ENCODE measurements at places on chromosomes 3 and 15.

DNA sequence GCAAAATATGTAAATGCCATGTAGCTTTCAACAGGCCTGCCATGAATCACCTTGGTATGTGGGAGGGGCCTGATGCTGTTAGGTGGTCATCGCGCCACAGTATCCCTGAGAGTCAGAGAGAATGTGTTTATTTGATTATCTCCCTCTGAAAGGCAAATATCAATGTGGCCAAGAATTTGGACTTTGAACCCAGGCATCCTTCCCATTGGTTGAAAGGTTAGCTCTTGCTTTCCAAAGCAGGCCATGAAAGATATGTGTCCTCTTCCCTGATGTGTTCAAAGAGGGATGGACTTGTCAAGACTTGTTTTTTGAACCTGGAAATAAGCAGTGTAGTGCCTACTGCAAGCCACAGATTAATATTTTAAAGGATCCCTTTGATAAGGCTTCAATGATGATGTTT, 36.7 kb downstream of the SRP14 start:
- peak; percentile 22 for DNase-seq

GRCh38 chr15:29270169-29270955, 740 bp upstream of the NSMCE3 start:
- DNase-seq = peak; percentile 32

GRCh38 chr3:32076566-32076965, 29.9 kb upstream of the GPD1L start:
- peak; percentile 42 for DNase-seq

- peak; percentile 26 for DNase-seq
These were observed 61.4 kb downstream of the FRMD4B start for GRCh38 chr3:69324362-69325025.

- DNase-seq = no peak
These were observed 101.9 kb upstream of the THBS1 start for GRCh38 chr15:39478996-39479395.

DNA sequence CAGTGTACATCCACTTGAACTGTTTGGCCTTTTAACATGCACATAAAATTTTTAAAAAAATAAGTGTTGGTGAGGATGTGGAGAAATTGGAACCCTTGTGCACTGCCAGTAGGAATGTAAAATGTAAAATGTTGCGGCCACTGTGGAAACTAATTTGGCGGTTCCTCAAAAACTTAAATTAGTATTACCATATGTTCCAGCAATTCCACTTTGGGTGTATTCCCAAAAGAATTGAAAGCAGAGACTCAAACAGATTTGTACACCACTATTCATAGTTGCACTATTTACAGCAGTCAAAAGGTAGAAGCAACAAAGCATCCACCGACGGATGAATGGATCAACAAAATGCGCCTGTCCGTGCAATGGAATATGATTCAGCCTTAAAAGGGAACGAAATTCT, 55.2 kb upstream of the SEC61A1 start:
- DNase-seq = peak; percentile 40

GRCh38 chr3:50639055-50639494, 22.1 kb downstream of the MAPKAPK3 start:
- peak; percentile 44 for DNase-seq

DNA sequence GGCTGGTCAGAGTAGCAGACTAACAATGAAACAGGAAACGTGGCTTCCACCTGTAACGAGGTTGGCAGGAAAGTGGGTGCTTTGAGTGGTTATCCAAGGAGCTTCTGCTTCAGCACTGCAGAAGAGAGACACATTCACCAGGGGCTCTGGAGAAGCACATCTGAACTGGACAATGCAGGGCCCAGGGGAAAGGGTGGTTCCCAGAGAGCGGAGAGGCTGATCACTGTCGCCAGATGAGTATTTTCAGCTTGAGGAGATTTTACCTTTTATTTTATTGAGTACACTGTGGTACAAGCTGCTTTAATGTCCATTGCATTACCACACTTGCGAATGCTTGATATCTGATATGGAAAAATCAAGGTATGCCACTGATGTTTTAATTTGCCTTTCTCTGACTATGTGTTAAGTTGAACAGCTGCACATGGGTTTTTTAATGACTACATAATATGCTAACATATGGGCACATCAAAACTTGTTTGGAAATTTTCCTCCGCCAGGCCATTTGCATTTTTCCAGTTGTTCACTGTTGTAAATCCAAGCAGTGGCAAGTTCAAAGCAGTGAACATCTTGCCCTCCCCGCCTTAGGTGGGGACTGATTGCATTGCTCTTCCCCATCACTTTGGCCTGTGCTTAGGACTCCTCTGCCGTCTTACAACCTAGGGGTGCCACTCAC, 52.1 kb downstream of the LRTM1 start:
- no peak for DNase-seq

DNA sequence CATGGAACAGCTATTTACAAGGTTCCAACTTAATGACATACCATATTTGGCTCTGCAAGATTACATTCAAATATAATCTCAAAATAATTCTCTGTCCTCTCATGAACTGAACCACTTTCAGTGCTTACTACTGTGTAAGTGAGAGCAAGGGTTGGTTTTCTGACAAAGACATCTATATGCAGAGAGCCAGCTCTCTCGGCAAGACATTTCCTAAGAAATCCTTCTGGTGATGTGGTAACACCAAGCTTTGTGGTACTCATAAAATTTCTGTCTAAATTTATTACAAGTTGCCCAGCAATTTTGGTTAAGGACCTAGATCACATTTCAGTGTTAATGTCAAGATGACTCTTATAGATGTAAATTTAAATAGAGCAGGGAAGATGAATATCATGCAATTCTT, 184.9 kb downstream of the GAP43 start:
- DNase-seq = peak; percentile 65

DNA sequence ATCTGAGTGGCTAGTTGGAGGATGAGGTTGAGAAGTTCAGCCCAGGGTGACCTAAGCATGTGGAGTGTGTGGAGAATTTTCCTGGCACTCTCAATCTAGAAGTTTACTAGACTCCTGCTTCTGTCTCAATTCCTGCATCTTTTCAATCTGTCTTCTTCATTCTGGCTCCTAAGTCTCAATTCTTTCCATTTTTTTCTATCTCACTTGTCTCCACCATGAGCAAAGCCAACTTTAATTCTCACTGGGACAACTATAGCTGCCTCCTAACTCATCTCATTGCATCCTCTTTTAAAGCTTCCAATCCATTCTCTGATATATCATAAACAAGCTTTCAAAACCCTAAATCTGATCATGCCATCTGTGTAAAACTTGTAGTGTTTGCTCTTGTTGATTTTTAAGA, 569.3 kb downstream of the NAALADL2 start:
- no peak for DNase-seq

- DNase-seq = no peak
These were observed 2.3 kb downstream of the MELTF start for GRCh38 chr3:197027151-197027895.

DNA sequence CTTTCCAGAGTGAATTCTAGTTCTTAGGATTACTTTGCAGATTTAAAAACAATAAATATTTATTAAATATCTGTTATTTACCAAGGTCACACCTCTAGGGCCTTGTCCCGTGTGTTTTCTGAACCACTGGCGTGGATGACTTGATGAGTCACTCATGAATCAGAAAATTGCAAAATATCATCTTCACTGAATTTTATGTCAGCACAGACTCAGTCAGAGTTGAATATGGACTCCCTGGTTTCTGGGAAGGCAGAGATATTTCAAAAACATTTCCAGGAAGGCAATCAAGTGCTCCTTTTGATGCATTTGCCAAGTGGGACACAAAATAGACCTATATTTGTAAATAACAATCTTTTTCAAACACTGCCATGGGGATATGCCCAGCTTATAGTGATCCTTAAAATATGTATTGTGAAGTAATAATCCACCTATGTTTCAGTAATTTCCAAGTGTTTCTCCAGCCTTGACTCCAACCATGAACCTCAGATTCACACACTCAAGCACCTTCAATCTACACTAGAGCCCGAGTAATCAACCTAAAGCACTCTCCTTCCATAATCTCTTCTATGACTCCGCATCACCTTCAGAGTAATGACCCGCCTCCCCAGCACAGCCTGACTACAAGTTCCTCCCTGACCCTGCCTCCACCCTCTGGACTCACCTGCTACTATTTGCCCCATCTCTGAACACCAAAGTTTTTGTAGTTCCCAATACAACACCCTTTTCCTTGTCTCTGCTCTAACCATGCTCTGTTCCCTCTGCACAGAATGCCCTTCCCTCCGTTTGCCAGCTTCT, 24.3 kb downstream of the DPH3 start:
- peak; percentile 87 for DNase-seq
